ENCODE measurements at places on chromosomes 2 and 18.

DNA sequence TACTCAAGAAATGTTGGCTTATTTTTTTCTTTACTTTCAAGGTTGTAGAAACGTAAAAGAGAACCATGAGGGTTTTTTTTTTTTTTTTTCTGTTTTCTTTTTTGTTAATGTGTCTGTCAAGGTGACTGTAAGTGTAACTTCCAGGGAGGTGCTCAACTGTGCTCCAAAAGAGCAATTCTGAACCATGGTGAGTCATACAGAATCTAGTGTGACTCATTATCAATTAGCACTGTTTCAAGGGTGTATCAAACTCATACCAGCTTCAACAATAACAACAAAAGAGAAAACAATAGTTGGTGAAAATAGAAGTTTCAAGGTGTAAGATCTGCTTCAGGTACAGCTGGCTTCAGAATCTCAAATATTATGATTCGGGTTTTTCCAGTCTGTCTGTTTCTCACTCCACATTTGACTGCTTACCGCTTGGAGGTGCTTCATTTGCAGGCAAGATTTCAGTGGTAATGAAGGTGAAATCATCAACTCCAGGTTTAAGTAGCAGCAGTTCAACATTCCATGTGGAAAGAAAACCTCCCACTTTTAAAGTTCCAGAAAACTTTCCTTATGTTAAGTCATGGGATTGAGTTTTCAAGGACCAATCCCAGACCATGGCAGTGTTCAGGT, 850.6 kb downstream of the CNTNAP5 start:
- DNase-seq = no peak

- no peak for DNase-seq
Observed at GRCh38 chr2:185665251-185665814, 73.3 kb upstream of the FSIP2 start.

GRCh38 chr2:130160131-130160530, 15.2 kb upstream of the CCDC74B start:
- DNase-seq = no peak

GRCh38 chr2:6764968-6765723, 100.6 kb downstream of the CMPK2 start:
- no peak for DNase-seq

DNA sequence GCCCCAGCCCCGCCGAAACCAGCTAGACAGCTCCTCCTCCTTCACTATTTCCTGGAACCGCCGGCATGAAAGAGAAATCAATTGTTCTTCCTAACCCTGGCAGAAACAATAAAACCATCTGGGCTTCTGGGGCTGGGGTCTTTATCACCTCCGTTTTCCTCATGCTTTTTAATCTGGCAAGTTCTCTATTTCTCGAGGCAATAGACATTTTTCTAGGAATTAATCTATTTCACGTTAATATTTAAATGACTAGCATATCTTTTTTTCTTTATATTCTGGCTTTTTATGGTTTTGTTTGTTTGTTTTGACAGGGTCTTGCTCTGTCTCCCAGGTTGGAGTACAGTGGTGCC, 1.4 kb upstream of the KIF1A start:
- DNase-seq = no peak

GRCh38 chr2:31196622-31197021, 20.7 kb downstream of the CAPN14 start:
- no peak for DNase-seq

- no peak for DNase-seq
Observed at GRCh38 chr2:114119862-114120261, 230.0 kb downstream of the ACTR3 start.

DNA sequence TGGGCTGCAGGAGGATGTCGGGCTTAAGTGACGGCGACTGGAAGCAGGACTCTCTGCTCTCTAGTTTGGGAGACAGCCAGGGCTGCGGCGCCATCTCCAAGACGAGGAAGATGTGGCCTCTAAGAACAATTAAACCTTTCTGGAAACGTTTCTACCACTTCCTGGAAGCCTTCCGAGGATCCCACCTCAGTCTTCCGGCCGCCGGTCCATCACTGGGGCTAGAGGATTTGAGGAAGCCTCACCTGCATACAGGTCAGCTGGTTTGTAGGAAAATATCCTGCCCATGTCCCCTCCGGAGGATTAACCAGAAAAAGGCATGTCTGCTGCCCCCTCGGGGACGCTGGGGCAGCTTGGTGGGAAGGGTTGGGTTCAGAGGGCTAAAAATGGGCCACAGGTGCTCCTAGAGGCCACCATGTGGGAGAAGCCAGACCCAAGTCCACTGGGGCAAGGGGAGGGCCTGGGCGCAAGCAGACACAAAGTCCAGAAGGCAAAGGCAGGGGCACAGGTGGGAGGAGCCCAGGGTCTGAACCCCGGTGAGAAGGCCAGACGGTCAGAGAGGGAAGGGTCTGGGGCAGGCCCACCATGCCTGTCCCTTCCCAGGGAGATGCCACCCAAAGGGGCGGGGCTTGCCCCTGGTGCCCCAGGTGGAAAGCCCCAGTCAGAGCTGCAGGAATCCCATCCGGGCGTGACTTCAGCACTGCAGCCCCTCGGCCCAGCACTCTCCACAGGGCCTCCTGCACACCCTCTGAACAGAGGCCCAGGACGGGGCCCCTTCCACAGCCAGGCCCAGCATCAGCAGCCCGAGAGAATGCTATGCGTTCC, 82.2 kb upstream of the ID2 start:
- no peak for DNase-seq

GRCh38 chr2:1660656-1661640, 83.4 kb downstream of the PXDN start:
- DNase-seq = no peak

DNA sequence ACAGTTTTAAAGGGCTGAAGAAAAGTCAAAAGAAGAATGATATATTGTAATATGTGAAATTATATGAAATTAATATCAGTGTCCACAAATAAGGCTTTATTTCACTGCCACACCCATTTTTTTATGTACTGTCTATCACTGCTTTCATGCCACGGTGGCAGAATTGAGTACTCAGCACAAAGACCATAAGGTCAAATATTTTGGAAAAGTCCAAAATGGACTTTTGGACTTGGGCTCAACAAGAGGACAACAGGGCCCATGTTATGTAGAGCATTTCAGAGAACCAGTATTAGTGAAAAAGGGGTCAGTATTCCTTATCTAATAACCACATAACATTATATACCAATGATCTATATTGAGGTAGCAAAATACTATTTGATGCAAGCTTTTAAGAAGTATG, 427.2 kb downstream of the EPHA4 start:
- DNase-seq = no peak

GRCh38 chr18:22409445-22409844, 8.3 kb downstream of the CTAGE1 start:
- no peak for DNase-seq

GRCh38 chr2:12796657-12797056, 79.9 kb downstream of the TRIB2 start:
- no peak for DNase-seq

GRCh38 chr18:25349926-25350487, 2.0 kb downstream of the ZNF521 start:
- DNase-seq = no peak

DNA sequence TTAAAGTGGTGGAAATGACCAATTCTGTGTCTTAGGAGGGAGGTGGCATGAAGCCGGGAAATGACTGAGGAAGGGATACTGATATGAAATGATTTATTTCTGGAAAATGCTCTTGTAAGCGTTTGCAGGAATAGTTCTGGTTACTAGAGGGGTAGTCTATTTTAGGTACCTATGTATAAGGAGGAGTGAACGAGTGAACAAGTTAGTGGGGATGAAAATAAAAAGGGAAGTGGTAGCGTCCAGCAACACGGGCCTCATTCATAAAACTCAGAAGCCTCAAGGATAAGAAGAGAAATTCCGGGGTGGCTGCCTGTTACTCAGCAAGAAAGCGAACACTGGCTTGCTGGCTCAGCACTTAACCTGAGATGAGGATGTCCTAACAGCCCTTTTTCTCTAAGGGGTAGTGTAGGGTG, 303.3 kb downstream of the NCKAP5 start:
- no peak for DNase-seq

GRCh38 chr2:85433511-85434089, 15.1 kb downstream of the SH2D6 start:
- DNase-seq = no peak

DNA sequence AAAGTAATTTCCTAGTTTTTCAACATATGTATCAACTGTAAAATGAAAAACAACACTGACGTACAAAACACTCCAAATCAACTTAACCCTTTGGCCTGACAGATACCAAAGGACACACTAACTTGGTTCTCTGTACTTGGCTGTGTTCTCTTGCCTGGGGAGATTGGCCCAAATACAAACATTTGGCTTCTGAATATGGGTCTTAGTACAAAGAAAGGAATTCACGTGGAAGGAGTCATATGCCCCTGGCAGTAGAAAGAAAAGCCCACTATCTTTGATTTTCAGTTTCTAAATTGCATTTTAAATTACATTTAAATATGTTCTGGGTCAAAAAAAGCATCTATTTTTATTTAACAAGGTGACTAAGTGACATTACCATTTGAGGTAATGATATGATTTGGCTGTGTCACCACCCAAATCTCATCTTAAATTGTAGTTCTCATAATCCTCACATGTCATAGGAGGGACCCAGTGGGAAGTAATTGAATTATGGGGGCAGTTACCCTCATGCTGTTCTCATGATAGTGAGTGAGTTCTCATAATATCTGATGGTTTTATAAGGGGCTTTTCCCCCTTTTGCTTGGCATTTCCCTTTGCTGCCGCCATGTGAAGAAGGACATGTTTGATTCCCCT, 153.6 kb upstream of the CCDC195 start:
- no peak for DNase-seq

DNA sequence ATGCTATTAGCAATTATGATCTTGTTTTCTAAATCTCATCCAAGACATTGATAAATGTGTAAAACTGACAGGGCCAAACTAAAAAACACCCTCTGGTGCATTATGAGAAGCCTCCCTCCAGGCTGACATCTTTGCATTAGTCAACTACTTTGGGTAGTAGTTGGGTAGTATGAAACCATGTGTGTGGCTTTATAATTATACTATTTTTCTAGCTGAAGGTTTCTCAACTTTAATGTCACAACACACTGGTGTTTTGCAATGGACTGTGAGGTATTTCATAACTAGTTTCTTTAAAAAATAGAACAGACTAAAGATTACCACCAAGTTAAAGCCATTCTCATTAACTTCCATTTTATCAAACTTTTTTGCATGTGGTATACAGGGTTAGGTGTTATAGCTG, 73.1 kb upstream of the RBMS1 start:
- DNase-seq = no peak

DNA sequence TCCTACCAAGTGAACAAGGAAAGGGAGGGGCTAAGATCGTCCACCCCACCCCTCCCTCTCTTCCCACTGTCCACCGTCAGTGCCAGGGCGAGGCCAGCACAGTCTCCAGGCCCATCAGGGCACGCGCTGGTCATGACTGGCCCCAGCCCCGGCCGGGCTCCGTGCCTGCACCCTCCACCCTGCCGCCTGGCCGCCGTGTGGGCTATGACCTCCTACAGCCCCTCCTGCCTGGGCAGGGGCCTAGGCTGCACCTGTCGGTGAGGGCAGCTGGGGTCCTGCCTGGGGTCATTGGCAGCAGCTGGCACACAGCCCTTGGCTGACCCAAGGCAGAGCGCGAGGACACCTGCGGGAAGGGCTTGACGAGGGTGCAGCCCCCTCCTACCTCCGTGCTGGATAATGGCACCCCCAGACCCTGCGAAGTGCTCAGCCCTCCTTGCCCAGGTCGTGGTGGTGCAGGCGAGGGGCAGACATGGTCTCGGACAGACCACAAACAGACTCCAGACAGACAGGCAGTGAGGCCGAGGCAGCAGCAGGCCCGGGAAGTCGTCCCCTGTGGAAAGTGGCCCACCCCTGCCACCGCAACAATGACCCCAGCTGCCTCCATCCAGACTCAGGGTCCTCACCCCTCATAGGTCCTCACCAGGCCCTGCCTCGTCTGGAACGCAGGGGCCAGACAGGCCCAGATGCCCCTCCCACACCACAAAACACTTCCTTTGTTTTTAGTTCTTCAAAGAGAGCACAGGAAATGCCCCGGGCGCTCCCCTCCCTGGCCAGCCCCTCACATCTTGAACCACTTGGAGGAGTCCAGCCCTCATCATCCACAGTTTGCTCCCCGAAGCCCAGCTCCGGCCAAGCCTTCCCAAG, 43.1 kb upstream of the GPC1 start:
- DNase-seq = no peak

GRCh38 chr2:162210385-162210784, 32.9 kb downstream of the FAP start:
- no peak for DNase-seq

DNA sequence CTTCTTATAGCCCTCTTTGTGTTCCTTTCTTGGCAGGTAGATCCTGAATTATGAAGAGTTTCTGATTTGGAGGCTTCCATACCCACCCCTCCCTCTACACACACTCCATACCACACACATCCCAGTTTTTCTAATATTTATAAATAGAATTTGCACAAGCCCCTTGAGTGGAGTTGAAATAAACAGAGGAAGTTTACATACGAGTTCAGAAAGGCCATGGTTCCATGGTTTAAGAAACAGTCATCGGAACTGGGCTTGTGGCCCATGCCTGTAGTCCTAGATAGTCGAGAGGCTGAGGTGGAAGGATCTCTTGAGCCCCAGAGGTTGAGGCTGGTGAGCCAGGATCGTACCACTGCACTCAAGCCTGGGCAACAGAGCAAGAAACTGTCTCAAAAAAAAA, 62.7 kb upstream of the TANC1 start:
- DNase-seq = no peak

DNA sequence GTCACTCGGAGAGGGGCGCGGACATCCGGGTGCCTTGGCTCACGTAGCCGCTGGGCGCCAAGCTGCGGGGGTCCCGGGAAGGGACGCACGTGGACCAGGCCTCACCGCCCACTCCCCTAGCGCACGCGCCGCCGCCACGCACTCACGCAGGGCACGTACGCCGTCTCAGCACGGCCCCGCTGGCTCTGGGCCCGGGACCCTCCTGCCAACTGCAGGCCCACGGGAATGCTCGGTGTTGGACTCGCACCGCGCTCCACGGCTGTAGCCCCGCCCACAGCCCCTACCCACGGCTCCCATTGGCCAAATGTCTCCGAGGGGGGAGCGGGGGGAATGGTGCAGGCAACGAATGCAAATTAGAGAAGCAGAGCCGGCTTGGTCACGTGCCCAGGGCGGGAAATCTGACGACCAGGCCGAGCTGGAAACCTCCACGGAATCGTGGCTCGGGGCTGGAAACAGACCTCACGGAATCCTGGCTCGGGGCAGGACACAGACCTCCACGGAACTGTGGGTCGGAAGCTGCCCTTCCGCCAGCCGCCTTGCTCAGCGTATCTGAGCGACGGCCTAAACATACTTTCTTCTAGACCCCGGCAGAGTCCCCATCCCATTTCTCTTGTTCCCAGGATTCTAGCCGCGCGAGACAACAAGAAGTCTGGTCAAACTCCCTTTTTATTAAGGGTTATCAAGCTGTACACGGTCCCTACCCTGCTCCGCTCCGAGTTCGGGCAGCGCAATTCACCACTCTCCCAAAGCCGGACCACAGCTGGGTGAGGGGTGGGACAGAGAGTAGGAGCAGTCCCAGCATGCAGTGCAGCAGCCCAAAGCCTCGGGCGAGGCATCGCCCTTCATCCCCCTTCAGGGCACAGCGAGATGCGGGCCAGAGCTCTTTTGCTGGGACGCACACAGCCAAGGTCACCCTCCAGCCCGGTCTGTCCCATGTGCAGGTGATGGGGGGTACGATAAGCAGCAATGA, at the start of gene ABCB6:
TSS of gene ABCB6 (minus strand) at position 227 of the 970 bp plus-strand sequence. CDS start 285 bp downstream, outside the sequence.
- DNase-seq = peak; percentile 84
